HCT116 (cell line): ENCODE measurements at places on chromosomes 2 and 18.

DNA sequence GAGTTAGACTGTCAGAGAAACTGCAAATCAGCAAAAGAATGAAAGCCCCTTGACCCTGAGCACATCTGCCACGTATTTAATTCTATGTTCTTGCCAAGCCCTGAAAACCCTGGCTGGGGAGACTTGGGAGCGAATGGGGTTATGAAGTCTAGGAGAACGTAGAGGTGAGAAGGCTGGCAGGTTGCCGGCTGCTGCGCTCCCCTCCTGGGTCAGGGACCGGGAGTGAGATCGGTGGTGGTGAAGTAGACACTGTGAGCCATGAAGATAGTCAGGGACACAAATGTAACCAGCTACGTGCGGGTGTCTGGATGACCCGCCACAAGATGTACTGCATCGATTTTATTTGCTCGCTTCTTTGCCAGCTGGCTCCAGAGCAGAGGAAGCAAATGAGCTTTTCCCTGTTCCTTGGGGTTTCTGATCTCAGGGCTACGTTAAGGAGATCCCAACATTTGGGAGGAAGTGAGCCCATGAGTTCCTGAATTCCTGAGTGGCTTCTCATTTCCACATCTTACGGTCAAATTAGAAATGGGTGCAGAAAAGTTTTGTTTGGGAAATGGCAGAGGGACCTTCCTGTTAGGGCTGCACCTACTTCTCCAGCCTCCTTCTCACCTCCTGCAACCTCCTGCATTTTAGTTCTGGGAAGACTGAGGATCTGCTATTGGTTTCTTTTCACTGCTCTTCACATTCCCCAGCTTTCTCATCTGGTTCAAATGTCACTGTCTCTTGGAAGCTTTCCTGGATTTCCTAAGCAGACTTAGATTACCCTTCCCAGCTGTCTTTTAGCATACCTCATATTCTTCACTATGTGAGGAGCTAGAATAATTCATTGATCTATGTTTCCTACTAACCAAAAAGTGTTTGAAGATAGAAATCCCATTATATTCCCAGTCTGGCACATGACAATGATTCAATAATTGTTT lies 360.6 kb downstream of the ZNF521 start:
- DNase-seq = no peak

- DNase-seq = peak; percentile 91
Observed at GRCh38 chr2:190607657-190608357, 41.1 kb upstream of the NAB1 start.

DNA sequence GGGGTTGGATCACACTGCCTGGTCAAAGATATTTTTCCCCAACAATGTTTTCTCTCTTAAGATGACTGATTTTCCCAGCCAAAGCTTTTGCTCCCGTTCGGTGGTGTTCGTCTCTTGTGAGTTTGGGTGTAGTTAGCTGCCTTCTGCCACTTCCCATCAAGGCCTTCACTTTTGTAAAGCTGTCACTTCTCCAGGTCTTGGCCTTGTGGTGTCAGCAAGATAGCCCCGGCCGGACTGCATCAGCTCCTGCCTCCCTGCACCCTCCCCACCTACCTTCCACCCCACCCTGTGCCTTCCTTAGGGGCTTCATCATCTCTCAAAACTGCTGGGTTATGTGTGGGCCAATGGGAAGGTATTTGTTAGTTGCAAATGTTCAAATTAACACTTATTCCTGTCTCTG lies 228.9 kb downstream of the BCL11A start:
- DNase-seq = no peak

DNA sequence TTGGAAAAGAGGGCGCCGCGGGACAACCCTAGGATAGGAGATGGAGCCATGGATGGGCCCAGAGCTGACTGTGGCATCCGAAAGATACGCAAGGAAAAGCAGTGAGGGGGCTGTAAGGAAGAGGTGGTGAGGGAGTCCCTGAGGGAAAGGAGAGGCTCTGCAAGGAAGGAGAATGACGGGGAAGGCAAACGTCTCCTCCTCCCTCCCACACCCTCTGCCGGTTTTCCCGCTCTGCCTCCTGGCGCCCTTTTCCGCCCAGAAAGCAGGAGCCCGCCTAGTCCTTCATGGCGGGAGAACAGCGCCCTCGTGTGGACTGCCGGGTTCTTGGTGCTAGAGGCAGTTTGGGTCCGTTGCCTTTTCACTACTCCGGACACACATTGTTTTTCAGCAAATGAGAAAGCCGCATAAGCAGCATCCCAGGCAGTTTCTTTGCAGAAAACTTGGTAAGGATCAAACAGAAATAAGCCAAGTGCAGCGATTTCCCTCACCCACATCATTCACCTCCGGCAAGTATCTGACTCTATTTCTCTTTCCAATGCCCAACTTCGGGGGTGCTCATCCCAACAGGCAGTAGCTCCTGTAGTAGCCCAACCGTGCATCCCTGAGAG lies 200.4 kb downstream of the INO80D start:
- DNase-seq = peak; percentile 68

GRCh38 chr18:33483908-33484307 lies 43.4 kb upstream of the CCDC178 start:
- DNase-seq = no peak

GRCh38 chr2:139495851-139496250 lies 715.7 kb upstream of the NXPH2 start:
- DNase-seq = no peak

DNA sequence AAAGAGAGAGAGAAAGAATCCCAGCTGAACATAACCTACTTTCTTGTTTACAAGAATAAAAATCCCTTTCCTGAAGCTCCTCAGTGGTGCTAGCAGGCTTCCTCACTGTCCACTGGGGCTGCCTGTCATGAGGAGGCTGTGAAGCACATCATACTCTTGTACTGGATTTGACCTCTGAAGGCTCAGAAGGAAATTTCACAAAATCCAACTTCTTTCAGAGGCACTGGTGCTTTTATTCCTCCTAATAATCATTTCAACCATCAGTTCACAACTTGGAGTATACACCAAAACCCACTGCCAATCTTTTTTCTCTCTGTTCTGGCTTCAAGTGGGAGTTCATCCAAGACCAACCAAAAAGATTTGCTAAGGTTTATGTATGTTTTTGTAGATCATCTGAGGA lies 48.5 kb downstream of the TMX3 start:
- DNase-seq = no peak

GRCh38 chr2:18123577-18123976 lies 245.1 kb downstream of the KCNS3 start:
- DNase-seq = no peak

DNA sequence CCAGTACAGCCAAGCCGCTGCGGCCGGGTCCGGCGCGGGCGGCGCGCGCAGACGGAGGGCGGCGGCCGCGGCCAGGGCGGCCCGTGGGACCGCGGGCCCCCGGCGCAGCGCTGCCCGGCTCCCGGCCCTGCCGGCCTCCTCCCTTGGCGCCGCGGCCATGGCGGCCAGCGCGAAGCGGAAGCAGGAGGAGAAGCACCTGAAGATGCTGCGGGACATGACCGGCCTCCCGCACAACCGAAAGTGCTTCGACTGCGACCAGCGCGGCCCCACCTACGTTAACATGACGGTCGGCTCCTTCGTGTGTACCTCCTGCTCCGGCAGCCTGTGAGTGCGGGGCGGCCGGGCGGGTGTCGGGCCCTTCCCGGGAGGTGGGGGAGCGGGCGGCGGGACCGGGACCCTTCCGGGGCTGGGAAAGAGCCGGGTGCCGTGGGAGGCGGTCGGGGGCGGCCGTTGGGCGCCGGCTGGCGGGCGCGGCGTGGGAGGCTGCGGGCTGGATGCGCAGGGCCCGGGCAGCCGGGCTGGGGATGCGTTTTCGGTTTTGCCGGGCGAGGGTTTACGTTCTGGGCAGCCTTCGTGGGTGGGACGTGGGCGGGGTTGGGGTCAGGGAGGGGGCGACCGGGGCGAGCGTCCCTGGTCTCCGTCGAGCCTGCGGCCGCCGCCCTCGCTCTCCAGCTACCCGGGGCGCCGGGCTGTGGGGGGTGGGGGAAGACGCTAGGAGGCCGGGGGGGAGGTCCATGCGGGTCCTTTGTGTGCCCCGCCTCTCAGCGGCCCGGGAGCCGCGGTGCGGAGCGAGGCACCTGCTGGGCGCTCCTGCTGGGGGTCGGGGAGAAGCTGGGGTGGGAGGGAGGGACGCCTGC lies 537 bp downstream of the AGFG1 start:
- DNase-seq = no peak

- no peak for DNase-seq
Observed at GRCh38 chr2:202494300-202495229, 118.4 kb downstream of the BMPR2 start.

- DNase-seq = no peak
Observed at GRCh38 chr2:104563398-104563996, 290.4 kb upstream of the POU3F3 start.

DNA sequence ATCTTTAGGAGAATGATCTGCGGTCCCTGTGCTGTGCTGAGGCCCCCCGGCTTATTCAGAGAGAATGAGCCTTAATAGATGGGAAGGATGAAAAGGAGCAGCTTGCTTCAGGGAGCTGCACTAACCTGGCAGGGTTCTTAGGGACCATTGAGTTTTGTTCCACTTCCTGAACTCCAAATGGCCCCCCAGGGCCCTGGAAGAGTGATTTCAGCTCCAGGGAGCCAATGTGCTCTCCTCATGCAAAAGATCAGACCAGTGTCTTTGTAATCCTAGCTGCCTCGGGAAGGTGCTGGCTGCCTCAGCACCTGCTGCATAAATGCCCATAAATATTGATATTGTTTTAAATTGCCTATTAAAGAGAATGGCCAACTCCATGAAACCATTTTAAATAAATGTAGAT lies 210.2 kb downstream of the NCK2 start:
- no peak for DNase-seq

DNA sequence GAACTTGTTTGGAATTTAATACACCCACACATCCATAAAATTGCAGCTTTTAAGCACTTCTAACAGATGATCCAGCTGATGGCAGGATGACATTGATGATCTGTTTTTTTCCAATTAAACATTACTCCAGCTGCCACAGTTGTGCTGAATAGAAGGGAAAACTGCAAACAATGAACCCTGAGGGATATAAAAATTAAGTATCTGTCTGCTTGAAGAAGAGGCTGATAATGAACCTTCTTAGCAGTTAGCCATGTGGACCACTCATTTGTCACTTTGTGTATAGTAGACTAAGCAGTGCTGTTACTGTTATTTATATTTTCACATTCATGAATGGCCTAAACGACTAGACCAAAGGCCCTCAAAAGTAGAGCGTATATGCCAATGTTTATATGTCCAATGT lies 1201.0 kb upstream of the LRRTM1 start:
- no peak for DNase-seq

GRCh38 chr2:15242936-15243461 lies 318.1 kb downstream of the NBAS start:
- no peak for DNase-seq

DNA sequence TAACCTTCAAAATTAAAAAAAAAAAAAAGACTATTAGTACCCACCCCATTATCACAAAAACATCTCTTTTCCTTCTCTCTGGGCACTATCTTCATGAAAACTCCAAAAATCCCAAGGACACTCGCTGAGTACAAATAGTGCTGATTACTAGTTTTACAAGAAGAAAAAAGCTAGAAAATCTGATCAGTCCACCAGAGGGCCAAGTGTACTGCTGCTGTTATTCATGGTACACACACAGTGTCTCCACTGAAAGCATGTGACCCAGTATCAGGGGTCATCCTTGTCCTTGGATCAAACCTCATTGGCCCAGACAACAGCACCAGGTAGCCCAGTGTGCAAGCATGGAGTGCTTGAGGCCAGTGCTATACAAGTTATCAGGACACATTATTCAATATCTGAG lies 382.7 kb upstream of the KLHL29 start:
- DNase-seq = no peak

DNA sequence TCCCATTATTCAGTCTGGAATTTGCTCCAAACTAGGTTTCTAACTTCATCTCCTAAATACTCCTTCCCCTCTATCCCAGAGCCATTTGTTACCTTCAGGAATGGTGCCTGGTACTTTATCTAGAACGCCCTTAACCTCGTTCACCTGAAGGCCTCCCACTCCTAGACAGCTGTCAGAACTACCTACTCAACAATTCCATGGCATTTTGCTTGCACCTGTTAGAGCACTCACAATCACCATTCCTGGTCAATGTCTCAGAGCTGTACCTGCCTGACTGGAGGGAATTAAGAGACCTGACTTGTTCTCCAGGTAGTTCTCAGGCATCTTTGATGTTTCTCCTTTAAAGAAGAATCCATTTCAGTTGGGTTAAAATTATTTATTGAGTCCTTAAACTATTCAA lies 88.9 kb downstream of the GAREM1 start:
- DNase-seq = no peak

GRCh38 chr2:151153601-151154000 lies 108.1 kb downstream of the RBM43 start:
- DNase-seq = no peak

DNA sequence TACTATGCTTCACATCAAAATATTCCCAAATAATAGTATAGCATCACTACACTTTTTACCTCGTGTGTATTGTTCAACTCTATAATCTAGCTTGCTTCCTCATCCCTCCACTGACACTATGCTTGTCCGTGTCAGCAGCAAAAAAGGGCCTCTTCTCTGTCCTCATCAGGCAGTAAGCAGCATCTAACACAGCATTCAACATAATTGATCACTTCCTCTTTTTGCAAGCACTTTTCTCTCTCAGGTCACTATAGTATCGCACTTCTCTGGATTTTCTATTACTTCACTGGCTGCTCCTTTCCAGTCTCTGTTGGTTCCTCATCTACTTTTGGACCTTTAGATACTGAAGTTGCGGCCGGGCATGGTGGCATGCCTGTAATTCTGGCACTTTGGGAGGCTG lies 64.9 kb upstream of the ZSWIM2 start:
- DNase-seq = no peak

- DNase-seq = no peak
Observed at GRCh38 chr2:48162742-48163141, 256.4 kb upstream of the FBXO11 start.
